ENCODE measurements at places on chromosomes 1 and 21.
A peak's percentile ranks its signal among the peaks of the same experiment; 100 is the strongest.

DNA sequence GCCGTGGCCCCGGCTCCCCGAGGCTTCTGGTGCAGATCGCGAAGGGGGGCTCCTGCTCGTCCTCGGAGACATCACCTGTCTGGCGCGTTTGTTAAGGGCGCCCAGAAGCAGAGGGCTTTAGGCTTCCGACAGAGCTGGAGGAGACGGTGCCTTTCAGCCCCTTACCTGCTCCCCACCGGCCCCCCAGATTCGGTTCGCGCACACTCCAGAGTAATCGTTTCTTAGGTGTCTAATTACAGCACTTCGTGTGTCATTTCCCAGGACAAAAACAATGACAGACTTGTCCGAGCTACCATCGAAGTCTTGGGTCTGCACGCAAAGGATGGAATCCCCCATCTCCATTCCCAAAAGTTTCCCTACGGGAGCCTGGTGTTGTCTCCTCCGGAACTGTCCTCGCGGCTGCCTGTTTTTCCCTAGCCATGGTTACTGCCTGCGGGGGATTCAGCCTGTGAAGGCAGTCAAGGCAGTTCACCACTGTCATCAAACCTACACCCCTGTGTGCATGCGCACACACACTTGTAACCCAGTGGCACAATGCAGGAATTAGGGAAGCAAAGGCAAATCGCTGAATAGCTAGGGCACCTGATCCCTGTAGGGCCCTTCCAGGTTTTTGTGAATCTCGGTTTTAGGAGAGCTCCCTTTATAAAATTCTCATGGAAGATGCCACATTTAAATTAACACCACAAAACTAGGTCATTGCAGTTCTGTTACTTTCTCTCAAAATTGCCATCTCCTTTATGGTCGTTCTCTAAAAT lies 738 bp upstream of the CDC42BPA start:
- DNase-seq = no peak

GRCh38 chr1:218064426-218064825 lies 220.7 kb upstream of the RRP15 start:
- DNase-seq = no peak

DNA sequence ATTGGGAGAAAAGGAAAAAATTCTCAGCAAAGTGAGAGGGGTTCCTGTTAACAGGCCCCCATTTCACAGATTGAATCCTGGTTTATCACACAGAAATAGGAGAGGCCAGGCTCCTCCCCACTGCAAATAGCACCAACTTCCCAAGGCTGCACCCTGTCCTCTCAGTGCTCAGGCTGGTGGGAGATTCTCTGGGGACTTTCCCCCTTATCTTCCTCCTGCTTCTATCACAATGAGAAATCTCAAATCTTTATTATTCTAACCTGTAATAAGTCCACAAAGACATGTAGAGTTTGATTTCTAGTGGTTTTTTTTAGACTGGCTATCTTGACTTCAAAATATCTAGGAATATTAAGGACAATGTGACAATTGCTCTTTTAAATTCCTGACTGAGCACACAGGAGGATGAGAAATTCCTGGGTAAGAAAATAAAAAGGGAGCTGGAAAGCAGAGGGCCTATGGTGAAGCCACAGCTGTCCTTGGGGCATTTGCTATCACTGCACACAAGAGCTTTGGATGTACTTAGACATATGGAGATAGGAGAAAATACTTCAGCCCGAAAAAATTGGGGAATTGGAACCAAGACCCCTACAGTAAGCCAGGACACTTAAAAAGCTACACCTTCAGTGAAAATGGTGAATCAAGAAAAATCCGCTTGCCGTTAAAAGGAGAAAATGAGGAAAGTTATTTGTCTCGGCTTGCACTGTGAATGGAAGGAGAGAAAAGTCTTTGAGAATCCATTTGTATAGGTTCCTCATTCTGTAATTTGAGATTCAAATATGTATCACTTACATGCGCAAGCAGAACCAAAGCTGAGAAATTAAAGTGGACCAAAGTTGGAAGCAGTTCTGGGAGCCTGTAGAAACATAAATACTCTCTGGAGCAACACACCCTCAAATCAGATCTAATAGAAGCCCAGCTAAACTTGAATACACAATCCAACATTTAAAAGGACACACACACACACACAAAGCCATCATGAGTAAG lies 65.9 kb upstream of the C1orf105 start:
- DNase-seq = no peak

- DNase-seq = no peak
These were observed 7.7 kb upstream of the S100A2 start for GRCh38 chr1:153573351-153573750.

- no peak for DNase-seq
These were observed 220.5 kb upstream of the SGIP1 start for GRCh38 chr1:66313429-66313828.

- no peak for DNase-seq
These were observed 57.8 kb upstream of the RAVER2 start for GRCh38 chr1:64686828-64687724.

- DNase-seq = no peak
These were observed 38.2 kb downstream of the BCL9 start for GRCh38 chr1:147579532-147579931.

- no peak for DNase-seq
These were observed 80.3 kb downstream of the RUNX3 start for GRCh38 chr1:24849672-24850295.

DNA sequence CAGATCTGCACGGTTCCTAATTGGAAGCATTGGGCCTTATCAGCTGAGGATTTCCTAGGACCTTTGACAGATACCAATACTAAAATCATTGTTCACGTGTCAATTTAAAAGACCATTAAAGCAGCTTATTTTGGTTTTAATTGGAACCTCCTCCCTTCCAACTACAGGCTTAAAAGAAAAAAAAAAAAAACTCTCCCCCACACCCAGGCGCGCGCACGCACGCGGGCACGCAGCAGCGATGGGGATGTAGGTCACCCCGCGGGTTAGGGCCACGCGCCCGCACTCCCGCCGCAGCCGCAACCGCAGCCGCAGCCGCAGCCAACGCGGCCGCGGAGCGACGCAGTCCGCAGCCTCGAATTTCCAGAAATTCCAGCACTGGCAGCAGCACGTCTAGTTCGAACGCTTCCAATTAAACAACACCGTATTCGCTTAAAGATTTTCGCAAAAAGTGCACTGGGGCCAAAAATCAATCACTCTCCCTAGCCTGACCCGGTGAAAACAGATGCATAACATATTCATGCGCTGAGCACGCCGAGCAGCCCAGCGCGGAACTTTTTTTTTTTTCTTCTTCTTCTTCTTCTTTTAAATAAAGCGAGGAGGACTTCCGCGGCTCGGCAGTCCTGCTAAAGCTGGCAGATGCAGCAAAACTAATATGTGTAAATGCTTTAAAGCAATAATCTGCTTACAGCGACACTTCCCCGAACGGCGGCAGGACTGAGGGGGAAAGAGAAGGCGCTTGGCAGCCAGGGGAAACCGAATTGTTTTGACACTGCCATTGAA lies 13.3 kb upstream of the BARHL2 start:
- no peak for DNase-seq

GRCh38 chr1:246566813-246567645 lies 773 bp downstream of the CNST start:
- peak; percentile 6 for DNase-seq

DNA sequence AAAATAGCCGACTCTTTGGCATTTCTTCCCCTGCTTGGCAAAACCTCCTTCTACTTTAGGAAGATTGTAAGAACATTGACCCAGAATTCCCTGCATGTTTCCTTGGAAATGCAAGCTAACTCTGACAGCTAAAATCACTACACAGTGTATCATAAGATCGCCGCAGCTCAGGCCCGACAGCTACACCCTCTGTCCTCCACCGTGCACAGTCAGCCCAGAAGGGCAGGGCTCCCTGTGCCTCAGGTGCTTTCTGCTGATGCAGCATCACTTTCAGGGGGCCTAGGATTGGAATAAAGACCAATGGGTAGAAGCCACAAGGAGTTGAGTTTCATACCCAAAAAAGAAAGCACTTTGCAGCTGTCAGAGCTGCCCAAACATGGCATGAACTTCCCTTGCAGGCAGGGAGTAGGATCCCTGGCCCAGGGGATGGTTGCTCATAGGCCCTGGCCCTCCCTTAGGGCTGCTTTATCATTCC lies 145.3 kb downstream of the SEC16B start:
- no peak for DNase-seq

DNA sequence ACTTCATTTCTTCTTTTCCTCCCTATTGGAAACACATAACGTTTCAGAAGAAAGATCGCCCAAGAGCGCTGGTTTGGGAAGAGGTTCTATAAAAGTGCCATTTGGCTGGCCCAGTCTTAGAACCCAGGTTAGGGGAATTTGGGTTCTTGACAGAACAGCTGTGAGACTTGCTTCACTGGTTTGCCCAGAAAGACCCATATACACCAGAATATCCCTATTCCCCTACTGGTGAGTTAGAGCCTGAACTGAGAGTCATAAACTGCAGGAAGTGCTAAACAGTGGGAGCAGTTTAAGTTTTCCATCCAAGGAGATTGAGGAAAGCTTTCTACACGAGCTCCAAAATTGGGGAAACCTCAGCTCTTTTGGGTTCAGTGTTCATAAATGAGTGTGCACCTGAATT lies 275.2 kb downstream of the VAV3 start:
- DNase-seq = no peak

- DNase-seq = no peak
These were observed 896.3 kb downstream of the TTLL7 start for GRCh38 chr1:83102630-83103071.

DNA sequence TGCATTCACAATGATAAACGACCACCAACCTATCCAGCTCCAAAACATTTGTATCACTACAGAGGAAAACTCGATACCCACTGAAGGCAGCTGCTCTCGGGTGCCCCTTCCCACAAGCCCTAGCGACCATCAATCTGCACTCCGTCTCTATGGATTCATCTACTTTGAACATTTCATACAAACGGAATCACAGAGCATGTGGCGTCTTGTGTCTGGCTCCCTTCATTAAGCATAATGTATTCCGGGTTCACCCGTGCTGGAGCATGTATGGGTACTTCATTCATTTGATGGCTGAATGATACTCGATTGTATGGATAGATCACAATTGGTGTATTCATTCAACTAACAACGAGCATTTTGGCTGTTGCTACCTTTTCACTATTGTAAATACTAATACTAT lies 340.2 kb downstream of the SMYD3 start:
- DNase-seq = no peak

DNA sequence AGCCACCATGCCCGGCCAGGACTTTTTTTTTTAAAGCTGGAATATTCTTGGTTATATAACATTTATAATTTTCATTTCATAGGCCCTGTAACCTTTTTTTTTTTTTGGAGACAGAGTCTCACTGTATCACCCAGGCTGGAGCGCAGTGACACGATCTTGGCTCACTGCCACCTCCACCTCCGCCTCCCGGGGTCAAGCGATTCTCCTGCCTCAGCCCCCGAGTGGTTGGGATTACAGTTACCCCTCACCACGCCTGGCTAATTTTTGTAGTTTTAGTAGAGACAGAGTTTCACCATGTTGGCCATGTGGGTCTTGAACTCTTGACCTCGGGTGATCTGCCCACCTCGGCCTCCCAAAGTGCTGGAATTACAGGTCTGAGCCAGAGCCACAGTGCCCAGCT lies 12.6 kb downstream of the ZYG11B start:
- DNase-seq = no peak

DNA sequence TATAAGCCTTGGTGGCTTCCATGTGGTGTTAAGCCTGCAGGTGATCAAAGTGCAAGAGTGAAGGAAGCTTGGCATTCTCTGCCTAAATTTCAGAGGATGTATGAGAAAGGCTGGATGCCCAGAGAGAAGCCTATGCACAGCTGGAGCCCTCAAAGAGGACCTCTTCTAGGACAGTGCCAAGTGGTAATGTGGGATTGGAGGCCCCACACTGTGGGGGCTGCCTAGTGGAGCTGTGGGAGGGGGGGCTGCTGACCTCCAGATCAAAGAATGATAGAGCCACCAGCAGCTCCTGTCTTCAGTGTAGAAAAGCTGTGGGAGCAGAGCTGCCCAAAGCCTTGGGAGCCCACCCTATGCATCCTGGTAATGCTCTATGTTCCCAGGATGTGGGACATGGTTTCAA lies 1512.7 kb upstream of the TPTE start:
- DNase-seq = no peak

DNA sequence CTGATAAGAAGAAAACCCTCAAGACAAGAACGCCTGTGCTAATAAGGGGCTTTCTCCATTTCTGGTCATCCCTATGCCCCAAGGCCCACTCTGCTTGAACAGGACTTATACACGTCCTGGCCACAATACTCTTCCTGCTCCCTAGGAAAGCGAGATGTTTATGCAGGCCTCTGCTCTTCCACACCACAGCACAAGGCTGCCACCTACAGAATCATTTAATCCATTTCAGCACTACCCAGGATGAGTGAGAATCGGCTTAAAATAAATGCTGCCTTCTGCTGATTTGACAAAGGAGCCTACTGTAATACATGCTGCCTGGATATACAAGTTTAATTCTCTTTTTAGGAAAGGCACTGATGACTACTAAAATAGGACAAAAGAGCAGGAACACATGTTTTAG lies 29.4 kb downstream of the FRRS1 start:
- DNase-seq = no peak

DNA sequence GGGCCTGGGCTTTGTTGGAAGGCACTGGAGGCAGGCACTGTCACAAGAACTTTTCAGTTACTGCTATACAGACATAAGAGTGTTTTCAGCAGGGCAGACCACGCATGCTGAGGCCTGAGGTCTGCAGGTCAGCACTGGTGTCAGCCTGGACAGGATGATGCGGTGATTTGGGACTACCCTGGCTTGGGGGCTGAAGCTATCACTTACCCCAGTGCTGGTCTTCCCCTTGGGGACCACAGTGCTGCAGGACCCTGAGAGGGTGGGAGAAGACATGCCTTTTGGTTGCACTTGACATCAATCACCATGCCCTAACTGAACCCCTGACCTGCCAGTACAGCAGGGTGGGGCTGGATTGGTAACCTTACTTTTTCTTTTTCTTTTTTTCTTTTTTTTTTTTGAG lies 9.2 kb downstream of the DMRTB1 start:
- no peak for DNase-seq

GRCh38 chr1:89699451-89699986 lies 66.6 kb downstream of the LRRC8C start:
- no peak for DNase-seq

- DNase-seq = no peak
These were observed 15.0 kb upstream of the FAAP20 start for GRCh38 chr1:2209400-2210083.

GRCh38 chr1:185816460-185816859 lies 82.3 kb downstream of the HMCN1 start:
- DNase-seq = no peak

GRCh38 chr1:20723159-20723536 lies 5.3 kb upstream of the KIF17 start:
- DNase-seq = no peak

- DNase-seq = no peak
These were observed 152.3 kb downstream of the FCRL5 start for GRCh38 chr1:157399984-157400382.
